ENCODE measurements at places on chromosomes 16 and 17.
A peak's percentile ranks its signal among the peaks of the same experiment; 100 is the strongest.

- H3K36me3 ChIP-seq: peaks cover 53% of the 10 kb centered on the region
- peak; percentile 83 for DNase-seq
- no peak overlapping the region for H3K4me3 ChIP-seq
- H3K27ac ChIP-seq: no peak overlapping the region
- peaks cover 19% of the 10 kb centered on the region for H3K4me1 ChIP-seq
Measured at GRCh38 chr17:75853433-75853832, 1.7 kb downstream of the WBP2 start.

DNA sequence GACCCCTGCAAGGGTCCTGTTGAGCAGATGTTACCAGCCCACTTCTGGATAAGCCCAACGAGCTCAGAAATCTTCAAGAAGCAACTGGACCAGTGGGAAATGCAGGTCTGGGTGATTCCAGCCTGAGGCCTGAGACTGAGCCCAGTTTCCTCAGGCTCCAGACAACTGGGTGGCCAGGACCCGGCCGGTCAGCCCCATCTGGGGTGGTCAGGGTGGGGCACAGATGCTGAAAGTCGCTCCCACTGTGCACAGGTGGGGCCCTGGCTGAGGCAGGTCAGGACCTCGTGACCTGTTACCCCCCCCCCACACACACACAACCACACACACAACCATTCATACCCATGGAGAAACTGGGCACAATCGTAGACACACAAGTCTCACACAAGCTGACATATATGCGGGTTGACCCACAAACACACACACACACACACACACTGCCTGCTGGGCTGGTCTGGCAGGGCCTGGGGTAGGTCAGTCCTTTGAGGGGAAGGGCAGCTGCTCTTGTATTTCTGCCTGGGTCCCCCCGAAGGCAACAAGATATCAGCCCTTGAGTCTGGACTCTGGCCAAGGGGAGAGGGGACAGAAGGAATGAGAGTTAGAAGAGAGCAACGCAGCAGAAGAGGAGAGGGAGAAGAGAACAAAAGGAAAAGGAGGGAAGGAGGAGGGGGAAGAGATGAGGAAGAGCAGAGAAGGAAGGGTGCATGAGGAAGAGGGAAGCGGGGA is 99.0 kb upstream of the CDH5 start:
- H3K27ac ChIP-seq: no peak overlapping the region
- no peak for DNase-seq
- no peak overlapping the region for H3K4me3 ChIP-seq
- H3K4me1 ChIP-seq: peaks cover 9% of the 10 kb centered on the region
- no peaks in the 10 kb centered on the region for H3K27me3 ChIP-seq

- no peak for DNase-seq
- H3K27me3 ChIP-seq: peaks cover 61% of the 10 kb centered on the region
- H3K36me3 ChIP-seq: no peaks in the 10 kb centered on the region
Measured at GRCh38 chr16:86157616-86158247, 258.8 kb downstream of the IRF8 start.

GRCh38 chr17:64787921-64788271 is 125.8 kb upstream of the SMURF2 start:
- DNase-seq: no peak
- peaks cover 33% of the 10 kb centered on the region for H3K36me3 ChIP-seq
- no peak overlapping the region for H3K4me3 ChIP-seq
- no peak overlapping the region for H3K27ac ChIP-seq
- no peaks in the 10 kb centered on the region for H3K27me3 ChIP-seq

GRCh38 chr16:65069766-65070165 is 52.1 kb downstream of the CDH11 start:
- H3K27ac ChIP-seq: no peak overlapping the region
- no peak overlapping the region for H3K4me3 ChIP-seq
- H3K27me3 ChIP-seq: no peaks in the 10 kb centered on the region
- DNase-seq: peak; percentile 34

DNA sequence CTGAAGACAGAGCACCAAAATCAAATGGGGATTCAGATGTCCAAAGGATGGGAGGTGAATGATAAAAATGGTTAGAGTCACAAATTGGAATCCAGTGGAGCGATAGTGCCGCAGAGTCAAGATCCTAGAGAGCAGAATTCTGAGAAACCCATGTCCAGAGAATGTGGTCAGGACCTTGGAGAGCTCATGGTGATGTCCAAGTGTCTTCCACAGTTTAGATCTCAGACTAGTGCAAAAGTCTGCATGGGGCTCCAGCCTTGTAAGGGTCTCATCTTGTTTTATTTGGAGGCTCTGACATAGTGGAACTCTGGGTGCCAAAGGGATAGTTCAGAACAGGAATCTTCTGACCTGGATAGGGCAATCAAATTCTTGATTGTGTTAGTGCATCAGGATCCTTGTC is 245.9 kb upstream of the HSBP1 start:
- no peaks in the 10 kb centered on the region for H3K4me1 ChIP-seq
- DNase-seq: peak; percentile 50
- H3K27me3 ChIP-seq: no peaks in the 10 kb centered on the region
- no peaks in the 10 kb centered on the region for H3K36me3 ChIP-seq

GRCh38 chr17:4623249-4623648 is 18.2 kb downstream of the ALOX15 start:
- H3K4me3 ChIP-seq: no peak overlapping the region
- H3K36me3 ChIP-seq: no peaks in the 10 kb centered on the region
- H3K27me3 ChIP-seq: peaks cover 1% of the 10 kb centered on the region
- no peak overlapping the region for H3K27ac ChIP-seq
- no peaks in the 10 kb centered on the region for H3K4me1 ChIP-seq

DNA sequence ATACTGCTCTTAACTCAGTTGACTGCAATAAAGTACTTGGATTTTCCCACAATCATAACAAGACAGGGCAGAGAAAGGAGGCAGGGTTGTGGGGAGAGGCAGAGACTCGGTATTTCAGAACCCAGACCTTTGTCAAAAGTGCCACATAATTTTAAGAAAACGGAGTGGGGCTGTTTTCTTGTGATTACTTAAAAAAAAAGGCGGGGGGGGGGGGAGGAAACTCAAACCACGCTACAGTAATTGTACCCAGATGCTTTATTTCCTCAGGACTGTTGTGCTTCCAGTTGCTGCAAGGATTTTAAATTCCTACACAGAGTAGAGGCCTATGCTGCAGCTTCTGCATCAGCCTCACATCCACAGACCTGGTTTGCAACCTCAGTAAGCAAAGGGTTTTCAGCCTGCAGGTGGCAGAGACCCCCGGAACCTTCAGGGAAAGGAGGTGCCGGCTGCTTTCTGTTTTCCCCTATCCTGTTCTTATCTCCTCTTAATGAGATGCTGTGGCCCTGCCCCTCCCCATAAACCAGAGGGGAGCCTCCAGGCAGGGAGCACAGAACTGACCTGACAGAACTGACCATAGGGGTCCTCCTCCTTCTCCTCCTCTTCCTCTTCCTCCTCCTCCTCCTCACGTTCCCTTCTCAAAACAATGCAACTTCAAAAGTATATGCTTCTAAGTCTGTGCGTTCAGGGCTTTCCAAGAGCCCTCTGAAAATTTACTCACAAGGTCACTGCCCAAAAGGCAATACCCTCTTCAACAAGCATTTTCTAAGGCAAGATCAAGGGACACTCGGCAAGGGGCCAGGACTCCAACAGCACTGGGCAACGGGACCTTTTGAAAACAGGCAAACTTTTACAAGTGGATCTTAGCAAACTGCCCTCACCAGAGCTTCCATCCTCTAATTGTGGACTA is 7.5 kb downstream of the AXIN2 start:
- H3K36me3 ChIP-seq: peaks cover 3% of the 10 kb centered on the region
- H3K27ac ChIP-seq: no peak overlapping the region
- H3K27me3 ChIP-seq: peaks cover under 1% of the 10 kb centered on the region
- no peak for DNase-seq
- H3K4me3 ChIP-seq: no peak overlapping the region

DNA sequence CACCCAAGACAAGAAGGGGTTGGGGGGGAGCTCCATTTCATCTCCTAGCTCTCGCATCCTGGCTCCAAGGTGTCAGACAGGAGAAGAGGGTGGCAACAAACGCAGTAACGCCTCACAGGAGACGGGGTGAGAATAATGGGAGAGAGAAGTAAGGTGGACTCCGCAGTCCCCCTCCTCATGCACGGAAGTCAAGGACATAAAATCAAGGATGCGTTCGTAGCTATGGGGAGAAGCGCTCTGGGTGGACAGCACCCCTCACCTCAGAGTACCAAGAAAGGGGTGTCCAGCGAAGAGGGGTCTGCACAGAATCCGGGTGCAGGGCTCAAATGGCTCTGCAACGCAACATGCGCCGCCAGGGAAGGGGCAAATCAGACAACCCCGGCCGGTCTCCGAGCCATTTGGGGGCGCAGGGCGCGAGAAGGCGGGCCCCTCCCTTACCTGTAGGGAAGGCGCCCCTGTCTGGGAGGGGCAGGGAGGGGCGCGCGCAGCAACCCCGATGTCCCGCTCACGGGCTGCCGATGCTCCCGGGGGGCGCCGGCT is 555 bp downstream of the HDAC5 start:
- peak overlapping the region; percentile 86 for H3K4me3 ChIP-seq
- no peaks in the 10 kb centered on the region for H3K27me3 ChIP-seq
- no peak for DNase-seq
- H3K4me1 ChIP-seq: peaks cover 6% of the 10 kb centered on the region
- peak overlapping the region; percentile 98 for H3K27ac ChIP-seq
- H3K36me3 ChIP-seq: peaks cover 6% of the 10 kb centered on the region

GRCh38 chr16:13403326-13403725 is 501.9 kb downstream of the SHISA9 start:
- H3K27me3 ChIP-seq: no peaks in the 10 kb centered on the region
- H3K4me3 ChIP-seq: no peak overlapping the region
- H3K4me1 ChIP-seq: peaks cover 12% of the 10 kb centered on the region
- no peaks in the 10 kb centered on the region for H3K36me3 ChIP-seq
- H3K27ac ChIP-seq: no peak overlapping the region
